ENCODE measurements at places on chromosomes 7 and 10.

DNA sequence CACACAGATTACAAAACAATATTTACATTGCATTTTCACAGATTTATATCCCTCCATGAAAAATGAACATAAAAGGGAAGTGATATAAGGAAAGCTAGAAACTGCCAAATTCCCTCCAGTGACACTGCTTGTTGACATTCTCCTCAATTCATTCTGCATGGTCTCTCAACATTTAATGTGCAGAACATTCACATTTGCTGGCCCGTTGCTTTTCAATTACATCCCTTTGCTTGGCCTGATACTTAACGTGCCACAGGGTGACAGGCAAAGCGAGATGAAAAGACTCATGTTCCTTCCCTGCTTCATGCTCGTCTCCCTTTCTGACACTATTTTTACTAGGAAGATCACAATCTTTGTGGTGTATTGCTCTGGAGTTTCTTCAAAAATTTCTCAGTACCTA lies 1019.7 kb upstream of the LRRN3 start:
- DNase-seq = no peak

- DNase-seq = no peak
Measured at GRCh38 chr10:74000892-74001669, 3.2 kb downstream of the VCL start.

DNA sequence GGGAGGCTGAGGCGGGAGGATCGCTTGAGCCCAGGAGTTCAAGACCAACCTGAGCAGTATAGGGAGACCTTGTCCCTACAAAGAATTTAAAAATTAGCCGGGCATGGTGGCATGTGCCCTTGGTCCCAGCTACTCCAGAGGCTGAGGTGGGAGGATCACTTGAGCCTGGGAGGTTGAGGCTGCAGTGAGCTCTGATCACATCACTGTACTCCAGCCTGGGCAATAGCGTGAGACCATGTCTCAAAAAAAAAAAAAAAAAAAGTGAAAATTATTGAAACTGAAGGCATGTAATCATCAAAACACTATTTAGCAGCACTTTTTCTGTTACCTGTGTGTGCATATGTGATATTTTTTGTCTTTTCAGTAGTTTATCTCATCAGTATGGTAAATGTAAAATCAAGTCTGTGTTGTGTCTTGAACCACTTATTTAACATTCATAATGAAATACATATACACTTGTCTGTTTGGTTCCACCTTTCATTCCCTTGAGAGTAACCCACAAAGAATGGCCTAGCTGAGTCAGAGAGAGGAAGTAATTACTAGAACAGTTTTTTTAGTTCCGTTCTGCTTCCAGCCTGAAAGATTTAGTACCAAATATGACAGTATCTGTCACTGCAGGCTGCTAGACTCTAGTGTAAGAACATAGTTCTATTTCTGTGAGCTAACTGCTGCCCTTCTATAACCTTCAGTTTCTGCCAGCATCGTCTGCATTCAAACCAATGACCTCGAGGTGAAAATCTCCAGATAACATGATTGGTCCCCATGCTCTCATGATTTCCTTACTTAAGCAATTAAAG lies 68.6 kb downstream of the MMRN2 start:
- DNase-seq = no peak

DNA sequence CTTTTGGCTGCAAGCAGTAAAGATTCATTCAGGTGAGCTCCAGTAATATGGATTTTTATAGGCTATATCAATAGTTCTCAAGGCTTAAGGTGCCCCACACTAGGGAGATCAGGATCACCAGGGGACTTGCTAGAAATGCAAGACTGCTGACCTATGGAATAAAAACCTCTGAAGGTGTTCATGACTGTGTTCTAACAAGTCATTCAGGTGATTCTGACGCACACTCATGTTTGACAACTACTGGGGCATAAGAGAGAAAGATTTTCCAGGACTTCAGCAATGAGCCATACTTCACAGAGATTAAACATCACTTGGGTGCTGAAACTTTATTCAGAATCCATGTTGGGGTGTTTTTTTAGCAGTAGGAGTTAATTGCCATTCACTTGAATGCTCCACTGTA lies 4.8 kb upstream of the TAS2R38 start:
- no peak for DNase-seq

DNA sequence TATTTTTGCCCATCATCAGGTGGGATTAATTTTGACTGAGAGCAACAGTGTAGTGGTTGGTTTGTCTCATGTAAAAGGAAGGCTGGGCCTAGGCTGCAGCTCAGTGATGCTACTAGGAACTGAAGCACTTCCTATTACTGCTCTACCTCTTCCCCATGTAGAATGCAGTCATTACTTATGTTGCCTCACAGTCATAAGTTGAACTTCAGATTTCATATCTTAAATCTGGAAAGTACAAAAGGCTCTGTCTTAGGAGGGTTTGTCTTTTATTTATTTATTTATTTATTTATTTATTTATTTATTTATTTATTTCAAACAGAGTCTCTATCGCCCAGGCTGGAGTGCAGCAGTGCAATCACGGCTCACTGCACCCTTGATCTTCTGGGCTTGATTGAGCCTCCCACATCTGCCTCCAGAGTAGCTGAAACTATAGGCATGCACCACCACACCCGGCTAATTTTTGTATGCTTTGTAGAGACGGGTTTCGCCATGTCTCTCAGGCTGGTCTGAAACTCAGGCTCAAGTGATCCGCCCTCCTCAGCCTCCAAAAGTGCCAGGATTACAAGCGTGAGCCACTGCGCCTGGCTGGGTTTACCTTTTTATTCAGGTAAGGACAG lies 721.7 kb upstream of the GALNT17 start:
- no peak for DNase-seq

GRCh38 chr7:42219447-42219846 lies 17.6 kb downstream of the GLI3 start:
- DNase-seq = no peak

GRCh38 chr10:32661346-32661745 lies 215.4 kb downstream of the CCDC7 start:
- no peak for DNase-seq

GRCh38 chr10:86390337-86391120 lies 23.9 kb upstream of the GRID1 start:
- no peak for DNase-seq

DNA sequence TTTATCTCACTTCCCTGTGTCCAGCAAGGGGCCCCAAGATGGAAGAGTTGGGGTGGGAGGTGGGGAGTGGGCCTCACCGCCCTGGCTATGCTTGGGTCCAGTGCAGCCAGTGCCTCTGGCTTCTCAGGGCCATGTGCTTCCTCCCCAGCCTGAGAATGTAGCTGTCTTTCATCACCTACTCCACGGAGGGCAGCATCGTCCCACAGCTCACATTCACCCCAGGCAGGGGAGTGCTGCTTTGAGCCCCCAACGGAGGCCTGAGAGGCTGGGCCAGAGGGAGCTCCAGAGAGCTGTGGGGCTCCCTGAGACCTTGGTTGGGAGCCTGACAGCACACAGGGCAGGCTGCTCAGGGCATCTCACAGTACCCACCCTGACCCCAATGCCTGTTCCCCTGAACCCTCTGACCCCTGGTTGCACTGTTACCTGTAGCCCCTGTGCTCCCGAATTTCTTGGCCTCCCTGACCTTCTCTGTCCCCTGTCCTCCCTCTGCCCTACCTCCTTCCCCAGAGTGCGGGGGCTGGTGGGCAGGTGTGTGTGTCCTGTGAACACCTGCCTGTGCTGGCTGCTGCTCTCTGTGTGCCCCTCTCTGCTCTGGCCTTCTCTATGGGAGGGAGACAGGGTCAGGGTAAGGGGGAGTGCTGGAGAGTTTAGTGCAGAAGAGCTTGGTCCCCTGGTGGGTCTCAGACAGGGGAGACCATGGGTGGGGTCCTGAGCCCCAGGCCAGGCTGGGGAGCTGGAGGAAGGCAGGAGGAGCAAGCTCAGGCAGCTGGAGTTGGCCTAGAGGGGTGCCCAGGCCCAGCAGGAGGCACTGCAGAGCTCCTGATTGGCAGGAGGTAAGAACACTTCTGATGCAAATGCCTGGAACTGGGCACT lies 19.6 kb upstream of the ZNF488 start:
- no peak for DNase-seq

DNA sequence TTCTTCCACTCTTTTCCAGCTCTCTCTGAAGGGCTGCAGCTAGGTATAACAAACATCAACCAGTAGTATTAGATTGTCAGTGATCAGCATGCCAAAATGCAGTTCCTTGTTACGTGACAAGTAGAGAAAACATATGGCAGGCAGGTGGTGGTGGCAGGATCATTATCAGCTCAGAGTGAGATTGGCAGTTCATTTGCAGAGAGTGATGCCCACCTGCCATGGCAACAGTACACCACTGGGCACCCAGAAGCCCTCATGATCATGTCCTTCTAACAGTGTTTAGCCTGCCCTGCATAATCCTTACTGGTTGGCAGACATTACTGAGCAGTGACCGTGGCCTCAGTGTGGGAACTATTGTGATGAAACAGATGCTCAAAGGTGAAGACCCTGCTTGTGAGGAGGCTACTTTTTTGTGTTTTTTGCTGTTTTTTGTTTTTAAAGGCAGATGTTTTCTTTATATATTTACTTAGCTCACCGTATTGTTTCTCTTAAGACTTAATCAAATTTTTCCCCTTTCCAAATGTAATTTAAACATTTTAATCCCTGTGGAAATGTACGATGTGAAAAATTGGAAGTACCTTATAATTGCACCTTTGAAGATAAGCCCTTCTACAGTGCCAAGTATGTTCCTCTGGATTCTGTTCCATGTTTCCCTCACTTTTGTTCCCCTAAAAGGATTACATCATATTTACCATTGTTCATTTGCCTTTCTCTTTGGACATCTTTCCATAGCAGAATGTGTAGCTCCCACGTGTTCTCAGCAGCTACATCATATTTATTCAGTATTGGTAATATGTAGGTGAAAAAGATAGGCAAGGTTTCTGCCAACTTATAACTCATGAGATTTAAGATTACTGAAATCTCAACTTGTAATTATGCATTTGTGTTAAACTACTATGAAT lies 179.6 kb downstream of the SND1 start:
- no peak for DNase-seq

- DNase-seq = no peak
Measured at GRCh38 chr10:15626937-15627336, 92.8 kb downstream of the ITGA8 start.

GRCh38 chr7:72020311-72020710 lies 391.8 kb downstream of the CALN1 start:
- no peak for DNase-seq

- no peak for DNase-seq
Measured at GRCh38 chr7:128889121-128889520, 21.4 kb downstream of the KCP start.

- DNase-seq = no peak
Measured at GRCh38 chr10:7389346-7389745, 21.5 kb downstream of the SFMBT2 start.

DNA sequence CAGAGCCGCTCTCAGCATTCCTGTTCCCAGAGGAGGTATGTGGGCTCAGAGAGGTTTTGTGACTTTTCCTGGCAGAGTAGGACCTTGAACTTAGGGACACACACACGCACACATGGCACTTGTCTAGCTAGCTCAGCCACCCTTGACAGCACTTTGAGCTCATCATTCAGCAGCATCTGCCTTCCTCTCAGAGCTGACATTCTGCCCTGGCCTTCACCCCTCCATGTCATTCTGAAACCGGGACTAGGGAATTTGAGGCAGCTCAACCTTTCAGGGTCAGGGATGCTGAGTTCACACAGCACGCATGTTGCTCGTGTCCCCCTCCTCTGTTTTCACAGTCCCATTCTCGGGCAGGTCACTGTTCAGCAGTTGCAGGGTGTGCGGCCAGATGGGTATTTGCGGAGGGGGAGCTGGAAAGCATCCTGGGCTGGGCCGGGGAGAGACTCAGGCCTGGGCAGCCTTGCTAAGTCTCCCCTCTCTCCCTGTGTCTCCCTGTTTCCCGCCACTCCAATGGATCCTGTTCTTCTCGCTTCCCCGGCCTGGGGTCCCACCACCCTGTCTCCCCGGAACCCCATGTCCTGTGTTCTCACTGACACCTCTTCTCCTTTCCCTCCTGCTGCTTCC lies 78.0 kb downstream of the COL13A1 start:
- no peak for DNase-seq

DNA sequence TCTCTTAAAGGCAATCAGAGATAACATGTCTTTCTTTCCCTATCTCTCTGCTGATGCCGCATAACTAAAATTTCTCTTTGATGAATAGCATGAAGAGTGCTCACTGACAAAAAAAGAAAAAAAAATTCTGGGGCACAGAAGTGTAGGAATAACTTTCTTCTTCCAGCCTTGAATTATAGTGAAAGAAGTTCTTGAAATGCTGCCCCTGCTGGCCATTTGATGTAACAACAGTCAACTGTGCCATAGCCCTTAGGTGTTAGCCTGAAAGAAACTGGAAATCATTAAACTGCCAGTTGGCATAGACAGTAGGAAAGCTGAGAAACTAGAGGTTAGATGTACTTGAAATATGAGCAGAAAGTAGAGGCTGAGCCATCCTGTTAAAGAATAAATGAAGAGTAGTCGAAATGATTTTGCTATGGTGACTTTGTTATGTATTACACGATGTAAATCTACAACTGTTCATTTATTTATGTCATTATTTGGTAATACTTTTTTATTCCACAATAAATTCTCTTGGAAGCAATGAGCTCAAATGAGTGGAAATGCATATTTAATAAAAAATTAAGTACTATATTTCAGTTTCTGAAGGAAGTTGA lies 48.3 kb upstream of the FAM171A1 start:
- DNase-seq = peak; percentile 20

DNA sequence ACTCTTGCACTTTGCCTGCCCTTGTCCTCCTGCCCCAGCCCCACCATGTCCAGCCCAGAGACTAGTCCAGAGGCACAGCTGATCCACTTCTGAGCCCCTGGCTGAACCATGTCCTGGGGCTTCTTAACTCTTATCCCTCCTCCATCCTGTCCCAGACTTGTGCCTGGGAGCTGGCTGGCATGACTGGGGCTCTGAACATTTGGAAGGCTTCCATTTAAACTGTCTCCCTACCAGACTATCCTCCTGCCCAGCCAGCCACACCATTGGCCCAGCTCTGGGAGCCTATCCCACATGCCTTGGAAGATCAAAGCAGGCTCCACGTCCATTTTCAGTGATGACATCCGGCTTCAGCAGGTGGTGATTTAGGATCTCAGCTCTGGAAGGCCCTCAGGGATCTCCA lies 57.4 kb downstream of the FAM241B start:
- DNase-seq = no peak

GRCh38 chr7:94429153-94429552 lies 34.5 kb downstream of the COL1A2 start:
- DNase-seq = no peak

DNA sequence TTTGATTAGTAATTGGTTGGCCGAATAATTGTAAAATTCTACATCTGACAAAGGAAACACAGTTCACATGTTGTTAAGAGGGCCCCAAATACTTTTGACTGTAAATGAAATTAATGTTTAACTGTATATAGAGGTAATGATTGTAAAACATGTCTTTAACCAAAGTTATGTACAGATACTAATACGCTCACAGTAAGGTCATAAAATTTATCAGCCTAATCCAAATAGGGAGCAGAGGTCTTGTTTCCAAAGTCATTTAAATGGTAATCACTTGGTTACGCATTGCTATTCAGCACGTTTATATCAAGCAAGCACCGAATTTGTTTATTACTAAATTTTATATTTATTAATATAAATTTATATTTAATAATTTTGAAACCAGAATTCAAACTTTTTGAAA lies 1.4 kb downstream of the PHYHIPL start:
- DNase-seq = no peak

- no peak for DNase-seq
Measured at GRCh38 chr10:111177379-111177778, 100.5 kb downstream of the ADRA2A start.

Measured in stimulated activated CD4-positive, alpha-beta T cell treated with anti-CD3 and anti-CD28 coated beads, Interleukin-12 subunit alpha, Interleukin-12 subunit beta, amount 100 ng/mL, for 48 hours (primary cell).